ENCODE measurements at places on chromosomes 3 and 15. TPM values are rescaled to one million over a fixed set of nuclear protein-coding genes. Genes with fewer than 3 reads are reported as not detected.

CYP1A1 gene
- 12.0 TPM for total RNA-seq

LMLN gene
- 8.2 TPM for total RNA-seq

FOXL2 gene
- total RNA-seq: not detected

ENTPD3 gene
- not detected for total RNA-seq

KLHL6 gene
- 34.1 TPM for total RNA-seq

PLXNB1 gene
- 6.2 TPM for total RNA-seq

RAB6B gene
- 0.39 TPM for total RNA-seq
